ENCODE measurements at places on chromosomes 7 and 10. TPM values are rescaled to one million over a fixed set of nuclear protein-coding genes. Genes with fewer than 3 reads are reported as not detected.

The LYZL2 gene
- polyA plus RNA-seq, result not detected

The MMP21 gene
- polyA plus RNA-seq, result 0.20 TPM

The RFC2 gene
- 38.9 TPM for polyA plus RNA-seq

The MACC1 gene
- polyA plus RNA-seq, result 0.39 TPM

- no peak overlapping the region for H3K4me3 ChIP-seq
- no peaks in the 10 kb centered on the region for H3K4me1 ChIP-seq
- H3K27me3 ChIP-seq, result no peaks in the 10 kb centered on the region
- no peaks in the 10 kb centered on the region for H3K36me3 ChIP-seq
- no peak overlapping the region for H3K27ac ChIP-seq
- DNase-seq, result no peak
Measured at GRCh38 chr7:95630702-95631458, 34.6 kb upstream of the PDK4 start.

DNA sequence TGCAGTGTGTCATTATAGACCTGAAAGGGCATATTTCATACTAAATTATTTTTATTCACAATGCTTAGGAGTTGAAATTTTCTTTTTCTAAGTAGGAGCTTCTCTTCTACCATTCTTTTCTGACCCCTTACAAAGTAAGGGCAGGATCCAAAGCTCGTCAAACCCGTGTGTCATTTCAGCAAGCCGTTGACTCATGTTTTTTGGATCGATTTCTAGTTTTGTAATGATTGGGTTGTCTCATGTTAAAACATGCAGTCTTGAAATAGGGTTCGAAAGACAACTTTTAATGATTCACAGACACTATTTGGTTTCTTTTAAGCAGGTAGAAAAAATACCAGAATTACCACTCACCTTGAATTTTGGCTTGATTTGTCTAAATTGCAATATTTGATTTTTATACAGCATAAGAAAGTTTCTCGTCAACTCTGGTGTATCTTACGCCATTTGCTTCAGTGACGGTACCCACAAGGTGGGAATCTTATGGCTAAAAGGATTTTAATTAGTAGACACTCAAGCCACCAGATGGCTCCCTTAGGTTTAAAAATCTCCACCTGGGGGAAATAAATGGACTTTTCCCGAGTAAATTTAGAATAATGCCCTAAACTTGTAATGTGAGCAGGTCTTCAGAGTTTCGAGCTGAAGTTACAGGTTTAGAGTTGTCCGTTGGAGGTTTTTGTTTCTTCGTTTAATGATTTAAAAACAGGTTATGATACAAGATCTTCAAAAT, 283.4 kb downstream of the CCDC3 start:
- peaks cover 5% of the 10 kb centered on the region for H3K4me1 ChIP-seq
- no peak overlapping the region for H3K4me3 ChIP-seq

DNA sequence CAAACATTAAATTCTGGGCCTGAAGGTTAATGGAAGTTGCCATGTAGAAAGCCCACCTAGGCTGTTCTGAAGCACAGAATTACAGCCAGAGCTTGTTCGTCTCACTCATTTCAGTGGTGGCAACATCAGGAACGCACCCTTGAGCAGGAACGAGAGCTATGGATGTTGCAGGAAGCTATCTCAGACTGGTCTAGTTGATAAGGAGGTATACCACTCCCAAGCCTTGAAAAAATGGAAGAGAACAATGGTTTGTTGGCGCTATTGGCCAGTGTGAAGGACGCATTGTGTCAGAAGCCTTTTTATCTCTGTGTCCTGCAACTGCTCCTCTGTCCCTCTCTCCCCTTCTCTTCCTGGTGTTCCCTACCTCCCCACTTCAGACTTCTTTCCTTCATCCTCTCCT, 60.9 kb upstream of the RAPGEF5 start:
- H3K27ac ChIP-seq, result no peak overlapping the region
- H3K4me3 ChIP-seq, result no peak overlapping the region
- DNase-seq, result no peak
- H3K36me3 ChIP-seq, result no peaks in the 10 kb centered on the region

DNA sequence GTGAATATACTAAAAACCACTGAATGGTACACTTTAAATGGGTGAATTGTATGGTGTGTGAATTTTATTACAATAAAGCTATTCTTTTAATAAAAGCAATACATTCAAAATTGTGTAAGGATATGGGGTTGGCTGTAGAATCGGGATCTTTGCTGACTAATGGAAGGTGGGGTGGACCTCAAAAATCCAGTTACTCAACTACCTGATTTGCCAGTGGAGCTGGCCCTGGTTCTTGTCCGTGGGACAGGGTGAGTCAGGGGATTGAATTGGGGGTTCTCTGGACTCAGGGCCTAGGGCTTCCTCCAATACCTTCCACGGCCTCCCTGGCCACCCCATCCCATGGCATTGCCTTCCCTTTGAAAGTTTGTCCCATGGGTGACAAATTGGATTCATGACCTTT, 13.5 kb upstream of the RABGEF1 start:
- peaks cover 21% of the 10 kb centered on the region for H3K36me3 ChIP-seq
- H3K4me1 ChIP-seq, result peaks cover 3% of the 10 kb centered on the region

GRCh38 chr7:46515844-46516590, 594.9 kb upstream of the IGFBP3 start:
- H3K4me3 ChIP-seq, result no peak overlapping the region
- no peaks in the 10 kb centered on the region for H3K27me3 ChIP-seq
- no peak overlapping the region for H3K27ac ChIP-seq
- no peaks in the 10 kb centered on the region for H3K36me3 ChIP-seq

DNA sequence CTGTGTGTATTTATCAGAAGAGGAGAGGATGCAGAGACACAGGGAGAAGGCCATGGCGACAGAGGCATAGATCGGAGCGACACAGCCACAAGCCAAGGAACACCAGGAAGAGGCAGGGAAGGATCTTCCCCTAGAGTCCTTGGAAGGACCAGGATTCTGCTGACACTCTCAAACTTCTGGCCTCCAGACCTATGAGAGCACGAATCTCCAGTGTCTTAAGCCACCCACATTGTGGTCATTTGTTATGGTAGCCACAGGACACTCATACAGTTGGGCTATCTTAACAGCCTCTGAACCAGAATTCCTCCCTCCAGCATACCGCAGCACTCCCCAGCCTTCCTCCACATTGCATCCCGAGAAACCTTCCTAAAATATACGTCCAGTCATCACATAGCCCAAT, 367.0 kb upstream of the MGMT start:
- no peaks in the 10 kb centered on the region for H3K36me3 ChIP-seq
- H3K27me3 ChIP-seq, result no peaks in the 10 kb centered on the region
- peaks cover 10% of the 10 kb centered on the region for H3K4me1 ChIP-seq
- H3K27ac ChIP-seq, result no peak overlapping the region
- DNase-seq, result no peak
- no peak overlapping the region for H3K4me3 ChIP-seq

DNA sequence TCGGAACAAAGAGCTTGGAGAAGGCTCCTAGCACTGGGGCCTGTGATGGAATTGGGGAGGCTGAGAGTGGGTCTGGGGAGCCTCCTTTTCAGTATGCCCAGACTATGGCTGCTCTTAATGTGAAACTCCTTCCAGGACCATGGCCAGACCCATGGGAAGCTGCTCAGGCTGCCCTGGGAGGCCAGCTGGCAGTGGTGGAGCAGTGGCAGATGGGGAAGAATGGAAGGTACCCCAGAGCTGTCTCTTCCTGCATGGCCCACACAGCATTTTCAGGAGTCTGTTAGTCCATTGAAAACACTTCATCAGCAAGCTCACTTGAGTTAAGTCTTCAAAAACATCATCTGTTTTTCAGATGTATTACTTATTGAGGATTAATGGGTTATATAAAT, 18.5 kb downstream of the NACAD start:
- no peak overlapping the region for H3K27ac ChIP-seq
- no peaks in the 10 kb centered on the region for H3K4me1 ChIP-seq
- H3K4me3 ChIP-seq, result no peak overlapping the region

DNA sequence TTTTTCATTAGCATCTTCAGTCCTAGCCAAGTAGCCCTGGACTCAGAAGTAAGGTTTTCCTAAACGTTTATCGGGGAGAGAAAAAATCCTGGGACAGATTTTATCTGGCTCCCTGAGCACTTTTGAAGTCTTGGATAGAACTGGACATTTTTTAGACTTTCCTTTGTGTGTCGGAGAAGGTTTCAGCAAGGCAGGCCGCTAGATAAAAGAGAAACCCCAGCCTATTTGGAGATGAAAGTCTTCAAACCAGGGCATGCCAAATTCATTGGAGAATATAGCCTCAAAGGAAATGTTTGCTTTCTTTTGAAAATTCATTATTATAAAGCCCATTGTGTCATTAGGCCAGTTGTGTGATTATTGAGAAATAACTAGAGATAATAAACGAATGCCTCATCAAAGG, 228.1 kb downstream of the BAMBI start:
- DNase-seq, result no peak
- H3K36me3 ChIP-seq, result no peaks in the 10 kb centered on the region
- H3K4me3 ChIP-seq, result no peak overlapping the region
- H3K27me3 ChIP-seq, result peaks cover 2% of the 10 kb centered on the region

DNA sequence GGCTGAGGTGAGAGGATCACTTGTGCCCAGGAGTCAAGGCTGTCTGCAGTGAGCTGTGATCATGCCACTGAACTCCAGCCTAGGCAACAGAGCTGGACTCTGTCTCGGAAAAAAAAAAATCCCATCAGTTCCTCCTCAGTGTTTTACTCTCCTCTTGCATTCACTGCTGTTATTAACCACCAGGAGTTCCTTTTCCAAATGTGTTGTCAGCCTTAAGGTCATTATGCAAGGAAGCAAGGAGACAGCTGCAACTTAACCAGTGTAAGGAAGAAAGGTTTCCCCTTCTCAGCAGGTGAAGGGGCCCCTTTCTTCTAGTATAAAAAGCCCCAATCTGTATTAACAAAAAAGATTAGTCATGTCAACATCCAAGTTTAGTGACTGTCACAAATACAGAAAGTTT, 86.6 kb upstream of the LEP start:
- no peak for DNase-seq
- H3K27me3 ChIP-seq, result peaks cover 28% of the 10 kb centered on the region
- H3K4me3 ChIP-seq, result no peak overlapping the region
- no peak overlapping the region for H3K27ac ChIP-seq

DNA sequence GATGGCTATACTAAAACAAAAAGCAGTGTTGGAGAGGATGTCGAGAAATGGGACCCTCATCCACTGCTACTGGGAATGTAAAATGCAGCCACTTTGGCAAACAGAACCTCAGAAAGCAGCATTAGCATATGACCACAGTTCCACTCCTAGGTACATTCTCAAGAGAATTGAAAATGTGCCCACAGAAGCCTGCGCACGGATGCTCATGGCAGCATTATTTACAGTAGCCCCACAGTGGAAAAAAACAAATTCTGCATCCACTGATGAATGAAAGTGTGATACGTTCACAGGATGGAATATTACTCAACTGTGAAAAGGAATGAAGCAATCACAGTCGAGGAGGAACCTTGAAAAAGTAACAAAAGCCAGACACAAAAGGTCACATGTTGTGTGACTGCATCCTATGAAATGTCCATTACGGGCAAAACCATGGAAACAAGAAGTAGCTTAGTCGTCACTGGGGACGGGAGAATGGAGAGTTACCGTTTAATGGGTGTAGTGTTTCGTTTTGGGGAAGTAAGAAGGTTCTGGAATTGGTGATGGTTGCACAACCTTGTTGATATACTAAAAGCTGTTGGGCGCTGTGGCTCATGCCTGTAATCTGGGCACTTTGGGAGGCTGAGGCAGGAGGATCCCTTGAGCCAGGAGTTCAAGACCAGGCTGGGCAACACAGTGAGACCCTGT, 2.5 kb upstream of the UPK3B start:
- no peaks in the 10 kb centered on the region for H3K27me3 ChIP-seq
- peaks cover 10% of the 10 kb centered on the region for H3K4me1 ChIP-seq
- no peak for DNase-seq
- no peak overlapping the region for H3K27ac ChIP-seq
- no peak overlapping the region for H3K4me3 ChIP-seq
- peaks cover 18% of the 10 kb centered on the region for H3K36me3 ChIP-seq

- no peaks in the 10 kb centered on the region for H3K4me1 ChIP-seq
- no peak overlapping the region for H3K4me3 ChIP-seq
- no peak overlapping the region for H3K27ac ChIP-seq
- H3K36me3 ChIP-seq, result no peaks in the 10 kb centered on the region
Measured at GRCh38 chr10:123346581-123346980, 192.4 kb downstream of the BUB3 start.

GRCh38 chr7:69710768-69711438, 112.6 kb downstream of the AUTS2 start:
- H3K4me3 ChIP-seq, result no peak overlapping the region
- H3K27ac ChIP-seq, result no peak overlapping the region
- H3K27me3 ChIP-seq, result no peaks in the 10 kb centered on the region
- H3K4me1 ChIP-seq, result no peaks in the 10 kb centered on the region

- H3K27ac ChIP-seq, result no peak overlapping the region
- DNase-seq, result no peak
- no peaks in the 10 kb centered on the region for H3K4me1 ChIP-seq
- H3K27me3 ChIP-seq, result no peaks in the 10 kb centered on the region
Measured at GRCh38 chr7:9921326-9921725, 1052.3 kb upstream of the PHF14 start.

DNA sequence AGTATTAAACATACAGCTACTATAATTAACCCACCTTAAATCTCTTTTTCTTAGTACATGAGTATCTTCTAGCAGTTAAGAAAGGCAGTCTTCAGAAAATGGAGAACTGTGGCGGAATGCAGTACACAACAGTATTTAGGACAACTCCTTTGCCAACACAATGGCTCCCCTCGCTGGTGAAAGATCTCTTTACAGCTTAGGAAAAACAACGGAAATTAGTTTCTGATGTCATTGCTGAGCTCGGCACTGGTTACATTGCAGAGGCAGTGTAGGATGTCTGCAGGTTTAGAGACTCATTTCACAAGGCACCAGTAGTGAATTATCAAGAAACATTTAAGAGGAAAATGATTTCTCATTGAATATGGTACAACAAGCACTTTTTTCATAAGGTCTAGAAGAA, 43.4 kb downstream of the GLRX3 start:
- H3K36me3 ChIP-seq, result peaks cover 54% of the 10 kb centered on the region
- peak; percentile 90 for DNase-seq
- no peaks in the 10 kb centered on the region for H3K27me3 ChIP-seq
- no peak overlapping the region for H3K27ac ChIP-seq
- peaks cover 3% of the 10 kb centered on the region for H3K4me1 ChIP-seq

GRCh38 chr10:14787938-14788337, 13.2 kb upstream of the FAM107B start:
- no peaks in the 10 kb centered on the region for H3K27me3 ChIP-seq
- no peak for DNase-seq
- H3K36me3 ChIP-seq, result no peaks in the 10 kb centered on the region
- no peak overlapping the region for H3K27ac ChIP-seq

GRCh38 chr10:31724296-31724695, 204.3 kb downstream of the ARHGAP12 start:
- no peaks in the 10 kb centered on the region for H3K36me3 ChIP-seq
- H3K4me1 ChIP-seq, result peaks cover 16% of the 10 kb centered on the region
- no peak for DNase-seq
- H3K27me3 ChIP-seq, result no peaks in the 10 kb centered on the region
- no peak overlapping the region for H3K4me3 ChIP-seq
- H3K27ac ChIP-seq, result no peak overlapping the region
